ENCODE measurements at places on chromosomes 4 and X.

GRCh38 chrX:68853665-68854251 lies 24.9 kb downstream of the EFNB1 start:
- no peak for DNase-seq

- no peak for DNase-seq
Observed at GRCh38 chr4:118760092-118760491, 74.9 kb downstream of the METTL14 start.

GRCh38 chr4:42310358-42310757 lies 86.9 kb upstream of the SHISA3 start:
- DNase-seq: no peak

DNA sequence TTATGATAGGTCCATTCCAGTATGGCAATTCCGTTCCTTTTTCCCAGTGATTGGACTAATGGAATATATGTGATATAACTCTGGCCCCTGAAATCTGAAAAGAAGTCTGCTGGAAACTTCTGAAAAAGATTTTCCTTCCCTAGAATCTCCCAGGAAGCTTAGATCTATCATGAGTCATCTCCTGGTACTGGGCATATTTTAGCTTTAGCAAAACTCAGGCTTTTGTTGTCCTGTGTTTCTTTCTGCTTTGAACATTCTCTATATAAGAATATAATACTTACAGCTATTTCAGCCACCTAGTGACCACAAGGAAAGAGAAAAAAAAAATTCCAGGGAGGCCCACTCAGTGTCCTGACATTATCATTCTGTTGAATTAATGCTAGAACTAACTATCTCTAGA lies 597.2 kb upstream of the GRIA3 start:
- no peak for DNase-seq

DNA sequence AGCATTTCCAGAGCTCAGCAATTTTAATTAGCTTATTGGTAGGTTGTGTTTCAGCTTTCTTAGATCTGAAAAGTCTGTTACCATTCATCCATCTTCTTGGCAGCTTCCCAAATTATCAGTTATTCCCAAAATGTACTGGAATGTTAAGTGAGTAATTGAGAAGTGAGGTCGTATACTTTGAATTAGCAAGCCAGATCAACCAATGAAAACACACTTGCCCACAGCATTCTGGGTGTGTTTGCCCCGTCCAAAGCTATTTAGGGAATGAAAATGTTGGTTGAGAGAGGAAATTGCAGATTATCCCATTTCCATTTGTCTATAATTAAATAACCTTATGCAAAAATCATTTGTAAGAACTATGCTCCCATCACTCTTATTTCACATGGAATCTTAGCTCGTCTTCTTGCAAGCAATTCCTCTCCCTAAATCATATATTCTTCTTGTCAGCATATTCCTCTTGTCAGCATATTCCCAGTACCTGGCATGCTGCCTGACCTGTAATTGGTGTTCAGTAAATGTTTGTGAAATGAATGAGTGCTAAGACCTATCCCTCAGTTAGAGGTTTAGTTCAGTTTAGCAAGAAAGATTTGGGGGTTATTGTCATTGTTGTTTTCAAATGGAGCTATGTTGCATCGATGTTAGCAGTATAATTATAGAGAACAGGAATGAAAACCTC lies 23.3 kb upstream of the ANTXR2 start:
- DNase-seq: no peak

DNA sequence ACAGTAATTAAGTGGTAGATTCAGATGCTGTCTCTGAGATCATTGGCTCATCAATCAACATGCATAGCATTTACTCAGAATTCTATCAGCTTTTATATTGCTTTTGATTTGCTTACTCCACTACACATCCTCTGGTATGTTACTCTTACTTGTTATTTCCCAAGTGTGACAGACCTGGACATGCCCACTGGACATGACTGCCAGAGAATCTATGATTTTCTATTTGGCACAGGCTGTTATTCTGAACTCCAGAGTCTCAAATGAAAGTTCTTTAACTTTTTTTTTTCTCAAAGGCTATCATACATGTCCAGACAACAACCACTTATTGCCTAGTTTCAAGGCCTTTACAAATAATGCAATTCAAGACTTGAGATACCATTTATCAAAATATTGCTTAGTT lies 116.1 kb upstream of the ARHGAP24 start:
- DNase-seq: no peak

- DNase-seq: no peak
Observed at GRCh38 chr4:101020956-101021355, 326.4 kb downstream of the PPP3CA start.

DNA sequence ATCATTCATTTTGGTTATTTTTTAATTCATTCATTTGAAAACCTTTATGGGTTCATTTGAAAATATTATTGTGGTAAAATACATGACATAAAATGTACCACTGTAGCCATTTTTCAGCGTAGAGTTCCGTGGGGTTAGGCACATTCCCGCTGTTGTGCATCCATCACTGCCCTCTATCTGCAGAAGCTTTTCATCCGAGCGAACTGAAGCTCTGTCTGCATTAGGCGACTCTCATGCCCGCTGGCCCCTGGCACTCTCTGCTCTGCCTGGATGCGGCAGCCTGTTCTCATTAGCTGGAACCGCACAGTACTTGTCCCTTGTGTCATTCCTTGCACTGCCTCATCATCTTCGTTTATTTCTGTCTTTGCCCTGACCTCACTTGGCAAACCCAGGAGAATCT lies 17.5 kb downstream of the CFAP99 start:
- DNase-seq: no peak

DNA sequence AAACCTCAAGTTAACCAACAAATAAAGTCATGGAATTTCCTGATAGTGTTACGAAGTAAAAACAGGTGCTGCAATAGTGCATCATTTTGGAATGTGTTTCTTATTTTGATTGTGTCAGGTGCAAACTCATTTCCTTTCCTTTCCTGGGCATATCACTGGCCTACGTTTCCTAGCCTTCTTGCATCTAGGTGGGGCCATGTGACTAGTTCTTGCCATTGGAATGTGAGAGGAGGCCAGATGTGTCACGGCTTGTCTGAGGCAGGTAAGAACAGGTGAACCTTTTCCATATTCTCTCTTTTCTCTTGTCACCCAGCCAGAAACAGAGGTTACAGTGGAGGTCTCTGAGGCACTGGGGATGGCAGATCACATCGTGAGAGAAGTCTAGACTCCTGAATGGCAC lies 868.0 kb downstream of the RPA4 start:
- DNase-seq: no peak

GRCh38 chr4:153502584-153502983 lies 36.4 kb downstream of the TMEM131L start:
- DNase-seq: no peak

- no peak for DNase-seq
Observed at GRCh38 chr4:37946503-37947179, 13.6 kb upstream of the PTTG2 start.

- DNase-seq: no peak
Observed at GRCh38 chr4:40737879-40738278, 11.9 kb upstream of the NSUN7 start.

- DNase-seq: no peak
Observed at GRCh38 chrX:137432609-137433008, 133.3 kb upstream of the ZIC3 start.

GRCh38 chr4:123477711-123478209 lies 81.2 kb downstream of the SPRY1 start:
- DNase-seq: peak; percentile 40

DNA sequence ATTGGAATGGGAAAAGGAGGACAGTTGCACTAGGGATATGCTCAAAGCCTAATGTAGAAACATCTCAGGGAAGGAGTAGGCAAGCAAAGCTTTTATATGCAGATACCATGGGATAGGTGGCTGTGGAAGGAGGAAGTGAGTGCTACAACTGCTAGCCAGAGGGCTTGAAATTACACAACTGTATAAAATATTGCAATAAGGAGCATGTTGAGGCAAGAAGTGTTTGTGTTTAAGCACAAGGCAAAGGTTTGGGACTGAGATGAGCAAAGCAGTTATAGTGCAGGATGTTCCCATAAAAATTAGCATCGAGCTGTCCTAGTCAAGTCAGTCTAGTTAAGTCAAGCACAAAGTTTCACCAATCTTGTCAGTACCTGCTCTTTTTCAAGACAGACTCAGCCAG lies 35.6 kb upstream of the DCAF8L1 start:
- DNase-seq: no peak

GRCh38 chr4:19776929-19777328 lies 474.8 kb upstream of the SLIT2 start:
- no peak for DNase-seq

DNA sequence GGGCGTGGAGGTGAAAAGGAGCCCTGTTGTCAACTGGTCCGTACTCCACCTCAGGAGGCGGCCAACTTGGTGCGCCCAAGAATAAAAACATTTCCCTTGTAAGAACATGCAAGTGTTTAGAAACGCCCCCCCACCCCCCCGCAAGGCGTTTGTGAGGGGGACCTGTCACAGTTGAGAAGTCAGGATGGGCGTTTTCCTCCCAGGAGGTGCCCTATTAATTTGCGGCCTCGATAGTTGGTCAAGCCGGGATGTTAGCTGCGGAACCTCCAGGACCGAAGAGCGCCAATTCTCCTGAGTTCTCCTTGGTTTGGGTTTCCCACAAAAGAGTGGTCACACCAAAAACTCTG lies 651 bp upstream of the SAP30 start:
- DNase-seq: peak; percentile 43

DNA sequence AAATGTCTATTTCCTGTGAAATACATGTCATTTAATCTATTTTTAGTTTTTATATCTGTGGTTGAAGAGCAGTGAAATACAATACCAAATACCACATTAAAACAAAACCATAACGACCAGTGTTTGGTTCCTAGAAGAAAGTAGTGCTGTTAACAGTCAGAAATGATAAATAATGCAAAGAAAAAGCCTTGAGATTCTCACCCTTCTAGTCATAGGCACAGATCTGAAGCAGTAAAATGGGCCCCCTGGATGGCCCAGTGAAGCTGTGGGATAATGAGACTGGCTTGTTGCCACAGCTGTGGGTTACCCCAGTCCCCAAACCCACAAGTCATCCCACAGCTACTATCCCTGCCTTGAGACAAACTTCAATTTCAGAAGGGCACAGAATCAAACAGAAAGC lies 137.3 kb upstream of the RPL34 start:
- DNase-seq: no peak

- no peak for DNase-seq
Observed at GRCh38 chrX:132664273-132664672, 175.4 kb upstream of the MBNL3 start.

DNA sequence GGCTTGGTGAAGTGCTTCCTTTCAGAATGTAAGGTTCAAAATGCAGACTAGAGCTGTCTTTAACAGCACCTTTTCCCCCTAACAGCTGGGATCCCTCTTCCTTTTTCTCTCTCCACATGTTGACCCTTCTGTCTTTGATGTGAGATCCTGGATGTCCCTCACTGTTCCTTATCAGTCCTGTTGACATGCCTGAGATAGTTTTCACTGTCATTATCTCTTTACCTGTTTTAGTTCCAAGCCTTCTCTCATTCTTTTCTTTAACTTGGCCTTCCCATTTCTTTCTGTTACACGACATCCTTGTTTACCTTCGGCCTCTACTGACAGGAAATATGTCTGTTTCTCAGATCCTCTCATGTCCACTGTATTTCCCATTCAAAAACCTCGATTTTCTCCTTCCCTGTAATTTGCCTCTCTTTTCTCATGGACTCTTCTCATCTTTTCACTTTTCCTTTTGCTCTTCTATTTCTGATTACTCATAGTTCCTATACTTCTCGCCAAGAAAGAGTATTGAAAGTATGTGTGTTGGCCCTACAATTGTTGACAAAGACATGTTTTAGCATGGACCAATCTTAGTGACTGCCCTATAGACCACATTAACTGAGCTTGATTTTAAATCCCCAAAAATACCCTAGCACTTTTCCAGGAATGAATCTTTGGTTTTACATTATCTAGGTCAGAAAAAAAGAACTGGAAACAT lies 1.2 kb upstream of the SOWAHB start:
- no peak for DNase-seq

GRCh38 chr4:159227984-159228383 lies 125.1 kb downstream of the RAPGEF2 start:
- DNase-seq: no peak

GRCh38 chr4:146577111-146577510 lies 55.4 kb upstream of the SLC10A7 start:
- DNase-seq: no peak

- no peak for DNase-seq
Observed at GRCh38 chrX:149372866-149373265, 132.2 kb downstream of the IDS start.

DNA sequence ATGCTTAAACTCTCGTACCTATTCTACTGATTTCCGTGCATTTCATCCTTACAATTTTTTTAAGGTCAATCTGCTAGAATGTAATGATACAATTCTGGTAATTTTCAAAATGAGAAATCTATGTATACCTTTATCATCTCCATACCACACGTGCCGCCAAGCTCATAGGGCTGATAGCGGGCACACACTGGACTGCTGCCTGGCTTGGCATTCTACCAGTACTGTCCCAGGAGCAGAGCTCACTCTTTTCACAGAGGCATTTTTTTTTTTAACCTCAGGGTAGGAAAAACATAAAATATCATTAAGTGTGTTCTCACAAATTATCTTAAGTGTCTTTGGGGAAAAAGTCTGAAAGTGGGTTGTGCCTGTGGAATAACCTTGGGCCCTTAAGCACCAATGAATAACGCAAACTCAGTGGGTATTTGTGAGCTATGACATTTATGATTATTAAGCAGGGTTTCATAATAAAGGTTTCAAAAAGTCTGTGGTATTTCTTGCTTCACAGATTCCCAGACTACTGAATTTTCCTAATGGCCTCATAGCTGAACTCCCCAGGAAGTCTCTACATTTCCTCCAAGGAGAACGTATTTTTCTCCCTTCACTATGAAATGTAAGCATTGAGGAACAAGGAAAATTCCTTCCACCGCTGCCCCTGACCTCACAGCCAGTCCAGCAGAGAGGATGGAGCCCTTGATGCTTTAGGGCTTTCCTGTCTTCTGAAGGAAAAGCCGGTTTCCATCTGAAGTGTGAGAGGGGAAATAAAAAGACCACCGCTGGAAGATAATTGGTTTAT lies 125.2 kb downstream of the ELOVL6 start:
- DNase-seq: no peak

GRCh38 chr4:177356206-177356605 lies 46.5 kb downstream of the NEIL3 start:
- no peak for DNase-seq

GRCh38 chr4:180900781-180901180 lies 1342.4 kb upstream of the TENM3 start:
- no peak for DNase-seq

DNA sequence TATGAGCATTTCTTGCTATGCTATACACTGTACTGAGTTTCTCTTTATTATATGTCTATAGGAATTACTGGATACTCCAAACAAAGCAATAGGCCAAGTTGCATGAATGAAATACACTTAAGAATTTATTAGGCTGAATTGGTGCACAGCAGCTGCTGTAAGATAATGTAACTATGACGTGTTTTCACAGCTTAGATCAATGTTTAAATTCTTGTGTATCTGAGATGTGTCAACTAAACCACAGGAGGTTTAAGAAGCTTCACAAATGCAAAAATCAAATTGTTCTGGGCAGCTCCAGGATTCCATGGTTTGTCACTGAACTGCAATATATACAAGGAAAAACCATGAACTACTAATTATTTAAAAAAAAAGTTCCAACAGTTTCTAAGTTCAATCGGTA lies 156.7 kb downstream of the MAPK10 start:
- DNase-seq: no peak
